Activated CD8-positive, alpha-beta memory T cell treated with anti-CD3 and anti-CD28 coated beads for 48 hours (primary cell): ENCODE measurements at places on chromosomes 1 and 21.

- DNase-seq, result no peak
Observed at GRCh38 chr1:43421976-43422750, 31.6 kb downstream of the HYI start.

- no peak for DNase-seq
Observed at GRCh38 chr1:24919791-24920532, 10.1 kb downstream of the RUNX3 start.

- no peak for DNase-seq
Observed at GRCh38 chr1:87404296-87404695, 75.6 kb downstream of the LMO4 start.

DNA sequence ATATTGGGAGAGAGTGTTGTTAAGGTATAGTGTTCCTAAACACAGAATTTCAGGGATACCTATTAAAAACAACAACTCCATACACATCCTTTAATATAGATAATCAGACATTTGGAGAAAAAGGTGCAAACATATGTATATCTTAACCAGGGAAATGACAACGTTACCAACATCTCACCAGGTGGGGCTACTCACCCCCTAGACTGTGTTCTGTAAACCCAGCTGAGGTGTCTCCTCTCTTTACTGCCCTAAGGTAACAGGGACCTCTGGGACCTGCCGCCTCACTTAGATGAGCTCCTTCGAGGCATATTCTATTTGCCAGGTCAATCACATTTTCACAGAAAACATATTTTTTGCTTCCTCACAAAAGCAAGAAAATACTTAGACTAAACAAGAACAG, 13.4 kb downstream of the RRAGC start:
- DNase-seq, result no peak

GRCh38 chr1:164682570-164682969, 123.6 kb downstream of the PBX1 start:
- DNase-seq, result no peak

- DNase-seq, result no peak
Observed at GRCh38 chr1:93448983-93449804, 1.3 kb downstream of the FNBP1L start.

- no peak for DNase-seq
Observed at GRCh38 chr1:29055160-29055559, 68.5 kb downstream of the TMEM200B start.

DNA sequence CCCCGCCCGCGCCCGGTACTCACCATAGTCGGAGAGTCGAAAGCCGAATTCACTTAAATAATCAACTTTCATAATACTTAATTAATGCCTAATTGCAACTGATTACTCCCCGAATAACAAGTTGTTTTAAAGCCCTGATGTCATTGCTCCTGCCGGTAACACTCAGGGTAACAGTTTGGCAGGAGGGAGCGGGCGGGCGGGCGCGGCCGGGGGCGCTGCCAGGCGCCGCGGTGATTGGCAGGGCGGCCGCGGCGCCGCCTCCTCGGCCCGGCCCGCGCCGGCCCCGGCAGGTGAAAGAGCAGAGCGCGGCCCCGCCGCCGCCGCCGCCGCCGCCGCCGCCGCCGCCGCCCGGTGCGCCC, 102.2 kb downstream of the CASZ1 start:
- DNase-seq, result peak; percentile 11

DNA sequence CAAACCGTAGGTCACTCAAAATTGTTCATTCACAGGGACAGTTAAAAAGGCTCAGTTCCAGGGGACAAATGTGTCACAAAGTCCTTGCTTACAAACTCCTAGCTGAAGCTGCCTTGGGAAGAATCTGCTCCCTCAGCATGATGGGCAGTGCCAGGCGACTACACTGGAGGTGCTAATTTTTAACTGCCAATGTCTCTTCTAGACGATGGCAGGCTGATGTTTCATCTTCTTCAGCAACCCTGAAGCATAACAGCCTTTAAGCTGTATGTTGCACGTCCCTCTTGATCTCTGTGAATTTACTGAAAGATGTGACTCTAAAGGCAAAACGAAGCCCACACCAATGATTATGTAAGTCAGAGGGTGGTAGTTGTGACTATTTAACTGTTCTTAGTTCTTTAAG, 11.3 kb downstream of the COA7 start:
- DNase-seq, result no peak

DNA sequence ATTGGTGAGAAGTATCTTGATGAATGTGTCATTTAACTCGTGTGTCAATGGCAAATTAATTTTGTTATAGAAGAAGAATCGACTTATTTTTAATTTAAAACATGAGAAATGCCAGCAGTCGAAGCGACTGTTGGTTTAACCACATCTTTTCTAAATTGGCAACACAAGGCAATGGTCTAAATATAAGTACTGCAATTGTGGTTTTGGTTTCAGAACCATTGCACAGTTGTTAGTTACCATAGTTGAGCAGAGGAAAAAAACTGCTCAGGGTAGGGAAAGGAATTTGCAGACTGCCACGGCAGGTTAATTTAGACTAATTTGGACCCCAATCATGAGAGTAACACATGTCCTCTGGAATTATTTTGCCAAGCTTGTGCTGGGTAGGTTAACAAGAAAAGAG, 185.6 kb upstream of the RUNX1 start:
- DNase-seq, result no peak

- DNase-seq, result no peak
Observed at GRCh38 chr1:33140153-33141149, 41.4 kb downstream of the TRIM62 start.

GRCh38 chr1:3668585-3669300, 16.4 kb downstream of the TP73 start:
- DNase-seq, result no peak

DNA sequence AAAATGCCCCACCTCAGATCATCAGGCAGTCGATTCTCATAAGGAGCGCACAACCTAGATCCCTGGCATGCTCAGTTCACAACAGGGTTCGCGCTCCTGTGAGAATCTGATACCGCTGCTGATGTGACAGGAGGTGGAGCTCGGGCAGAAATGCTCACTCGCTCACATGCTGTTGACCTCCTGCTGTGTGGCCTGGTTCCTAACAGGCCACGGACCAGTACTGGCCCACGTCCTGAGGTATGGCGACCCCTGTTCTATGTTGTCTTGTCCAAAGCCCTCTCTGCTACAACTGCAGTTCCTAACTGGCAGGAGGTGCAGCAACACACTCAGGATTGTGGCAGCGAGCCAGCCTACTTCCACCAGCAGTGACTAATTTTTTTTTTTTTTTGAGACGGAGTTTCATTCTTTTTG, 70.6 kb downstream of the CLSTN1 start:
- no peak for DNase-seq

DNA sequence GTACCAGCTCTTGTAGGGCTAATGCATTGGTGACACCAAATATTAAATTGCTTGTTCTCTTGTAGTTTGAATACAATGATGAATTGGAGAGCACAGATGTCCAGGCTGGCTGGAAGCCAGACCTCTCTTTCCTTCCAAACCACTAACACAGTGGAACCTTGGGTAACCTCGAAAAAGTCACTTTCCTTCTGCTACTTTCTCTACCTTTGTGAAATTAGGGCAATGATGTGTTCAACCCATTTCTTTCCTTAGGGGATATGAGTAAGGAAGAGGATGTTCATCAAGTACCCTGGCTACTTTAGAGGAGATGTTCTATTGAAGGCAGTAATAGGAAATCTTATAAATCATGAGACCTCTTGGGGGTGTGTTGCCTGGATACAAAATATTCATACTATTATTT, 55.7 kb downstream of the XCL2 start:
- no peak for DNase-seq

DNA sequence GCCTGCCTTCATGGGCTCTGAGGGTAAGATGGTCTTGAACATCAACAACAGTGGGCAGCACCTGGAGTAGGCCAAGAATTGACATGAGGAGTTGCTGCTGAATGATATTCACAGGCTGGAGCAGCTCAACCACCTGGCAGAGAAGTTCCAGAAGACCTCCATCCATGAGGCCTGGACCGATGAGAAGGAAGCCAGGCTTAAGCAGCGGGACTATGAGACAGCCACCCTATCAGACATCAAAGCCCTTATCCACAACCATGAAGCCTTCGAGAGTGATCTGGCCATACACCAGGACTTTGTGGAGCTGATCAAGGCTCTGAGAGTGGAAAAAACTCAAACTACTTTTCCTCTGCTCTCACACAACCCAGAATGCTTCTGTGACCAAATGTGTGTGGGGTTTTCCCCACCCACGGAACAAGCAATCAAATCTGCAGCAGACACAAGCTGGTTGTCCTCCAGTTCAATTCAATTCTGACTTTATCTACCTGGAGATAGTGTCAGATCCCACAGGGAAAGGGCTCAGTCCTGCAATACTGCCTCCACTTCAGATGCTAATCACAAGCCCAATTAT, 12.1 kb upstream of the EPHA10 start:
- DNase-seq, result no peak

- DNase-seq, result no peak
Observed at GRCh38 chr21:15390049-15390448, 325.2 kb upstream of the NRIP1 start.

- DNase-seq, result no peak
Observed at GRCh38 chr1:206690516-206690915, 5.8 kb downstream of the MAPKAPK2 start.

- DNase-seq, result peak; percentile 58
Observed at GRCh38 chr1:36099681-36100341, 11.1 kb downstream of the ADPRS start.

- no peak for DNase-seq
Observed at GRCh38 chr1:29783508-29784275, 547.4 kb downstream of the PTPRU start.

DNA sequence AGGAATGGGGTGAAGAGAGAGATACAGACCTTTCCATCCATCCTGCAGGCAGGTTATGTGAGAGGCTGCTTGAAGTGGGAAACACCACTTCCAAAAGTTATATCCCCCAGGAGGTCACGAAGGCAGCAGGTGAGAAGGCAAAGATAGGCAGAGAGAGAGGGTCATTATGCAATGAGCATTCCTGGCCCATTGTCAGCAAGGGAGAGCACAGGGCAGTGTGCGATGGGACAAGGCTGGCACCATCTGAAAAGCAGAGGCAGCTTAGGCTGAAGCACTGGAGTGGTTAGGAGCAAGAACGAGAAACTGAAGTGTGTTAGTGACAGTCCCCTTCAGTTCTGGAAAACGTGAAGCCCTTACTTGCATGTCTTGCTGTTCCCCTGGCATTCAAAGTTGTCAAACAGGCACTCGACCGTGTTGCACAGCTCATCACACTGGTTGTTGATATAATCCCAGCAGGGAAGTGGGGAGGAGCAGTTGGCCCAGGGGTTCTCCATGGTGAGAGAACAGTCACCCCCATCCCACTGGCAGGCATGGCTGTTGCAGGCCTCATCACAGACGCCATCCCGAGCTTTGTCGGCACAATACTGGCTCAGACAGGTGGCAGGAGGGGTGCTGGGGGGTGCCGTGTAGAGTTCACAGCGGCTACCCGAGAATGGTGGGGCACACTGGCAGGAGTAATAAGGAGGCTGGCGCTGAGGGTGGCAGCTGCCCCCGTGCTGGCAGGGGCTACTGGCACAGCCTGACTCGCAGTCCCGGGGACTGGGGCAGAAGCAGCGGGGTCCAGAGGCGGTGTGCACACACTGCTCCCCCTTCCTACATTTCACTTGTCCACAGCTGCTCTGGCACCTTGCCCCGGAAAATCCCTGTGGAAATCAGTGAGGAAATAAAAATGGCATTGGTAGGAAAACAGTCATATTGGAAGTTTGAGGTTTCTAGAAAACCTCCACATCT, 28.9 kb upstream of the ADAM30 start:
- DNase-seq, result no peak

GRCh38 chr1:228646717-228647522, 88.4 kb upstream of the RHOU start:
- DNase-seq, result peak; percentile 24

GRCh38 chr1:167533851-167534300, 15.5 kb upstream of the CD247 start:
- DNase-seq, result peak; percentile 50

DNA sequence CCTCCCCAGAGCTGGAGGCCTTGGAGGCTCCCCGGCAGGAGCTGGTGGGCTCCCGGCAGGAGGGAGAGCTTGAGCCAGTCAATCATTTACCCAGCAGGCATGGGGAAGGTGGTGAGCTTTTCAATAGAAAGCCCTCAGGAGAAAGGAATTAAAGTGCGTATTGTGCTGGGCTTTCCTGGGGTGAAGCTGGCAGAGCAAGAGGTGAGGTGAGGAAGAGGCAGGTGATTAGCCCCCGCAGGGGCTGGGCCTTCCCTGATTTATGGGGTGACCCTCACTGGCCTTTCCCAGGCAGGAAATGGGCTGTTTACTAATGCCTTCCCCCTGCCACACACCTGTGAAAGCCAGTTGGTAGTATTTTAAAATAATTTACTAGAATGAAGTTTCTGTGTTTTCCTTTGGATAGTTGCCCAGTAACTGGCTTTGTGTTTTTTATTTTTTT, 25.8 kb downstream of the CLDN14 start:
- DNase-seq, result no peak

DNA sequence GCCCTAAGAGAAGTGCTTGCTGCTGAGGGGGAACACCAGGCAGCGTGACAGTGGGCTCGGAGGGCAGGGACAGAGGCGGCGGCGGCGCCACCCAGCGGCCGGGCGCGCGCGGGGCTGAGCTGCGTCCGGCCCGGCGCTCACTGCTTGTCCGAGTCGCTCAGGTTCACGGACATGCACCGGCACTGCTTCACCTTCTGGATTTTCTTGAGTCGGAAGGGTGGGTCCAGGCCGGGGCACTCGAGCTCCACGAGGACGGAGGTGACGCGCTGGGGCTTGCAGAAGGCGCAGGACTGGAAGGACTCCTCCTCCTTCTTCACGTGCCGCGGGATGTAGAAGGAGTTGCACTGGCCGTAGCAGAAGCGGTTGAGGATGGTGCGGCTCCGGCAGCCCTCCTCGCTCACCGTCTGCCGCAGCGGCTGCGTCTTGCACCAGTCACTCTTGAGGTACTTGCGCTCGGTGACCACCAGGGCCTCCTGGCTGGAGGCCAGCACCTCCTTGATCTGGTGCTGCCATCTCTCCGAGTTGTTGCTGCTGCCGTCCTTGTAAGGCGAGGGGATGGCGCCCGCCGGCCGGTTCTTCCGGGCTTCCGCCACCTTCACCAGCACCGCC, 119.0 kb downstream of the GREM2 start:
- no peak for DNase-seq

GRCh38 chr1:99544328-99544727, 101.6 kb upstream of the PALMD start:
- DNase-seq, result no peak

GRCh38 chr1:231603598-231604275, 22.9 kb upstream of the DISC1 start:
- no peak for DNase-seq

DNA sequence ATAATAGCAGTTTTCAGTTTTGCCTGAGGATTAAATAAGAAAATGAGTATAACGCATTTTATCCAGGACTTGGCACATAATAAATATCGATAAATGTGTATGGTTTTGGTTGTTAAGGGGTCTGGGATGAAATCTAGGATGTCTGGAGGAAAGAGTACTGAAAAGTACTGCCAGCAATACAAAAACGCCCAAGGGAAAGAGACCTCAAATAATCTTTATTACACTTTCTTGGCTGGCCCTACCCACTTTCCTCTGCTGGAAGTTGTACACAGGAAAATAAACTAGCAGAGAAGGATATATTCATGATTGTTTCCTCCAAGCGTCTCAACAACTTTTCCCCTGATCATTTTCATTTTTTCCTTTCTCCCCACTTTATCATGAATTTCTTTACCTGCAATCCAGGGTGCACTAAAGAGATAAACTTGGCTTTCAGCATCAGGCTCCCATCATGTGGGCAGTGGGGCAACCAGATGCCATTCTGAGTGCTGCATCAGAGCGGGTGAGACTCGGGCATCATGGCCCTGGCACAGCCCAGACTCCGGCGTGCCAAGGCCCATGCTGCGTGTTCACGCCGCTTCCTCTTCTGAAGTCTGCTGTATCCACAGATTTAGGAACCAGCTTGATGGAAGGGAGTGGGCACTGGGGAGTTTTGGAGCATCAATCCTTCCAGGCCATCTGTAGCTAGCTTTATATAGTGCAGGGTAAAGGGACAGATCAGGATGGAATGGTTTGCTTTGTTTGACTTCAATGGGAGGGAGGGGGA, 35.8 kb upstream of the PLXNA2 start:
- no peak for DNase-seq
